ENCODE measurements at places on chromosomes 13 and 19. TPM values are rescaled to one million over a fixed set of nuclear protein-coding genes. Genes with fewer than 3 reads are reported as not detected.

GRCh38 chr13:98803111-98803561 is 50.7 kb upstream of the SLC15A1 start:
- H3K4me1 ChIP-seq: peaks cover 30% of the 10 kb centered on the region
- H3K27me3 ChIP-seq: no peaks in the 10 kb centered on the region
- H3K27ac ChIP-seq: peak overlapping the region; percentile 94
- peak; percentile 93 for DNase-seq
- no peak overlapping the region for H3K4me3 ChIP-seq

- no peak for DNase-seq
- H3K27ac ChIP-seq: no peak overlapping the region
- H3K27me3 ChIP-seq: no peaks in the 10 kb centered on the region
- H3K36me3 ChIP-seq: no peaks in the 10 kb centered on the region
These were observed 31.4 kb downstream of the ELF1 start for GRCh38 chr13:40987606-40988280.

DNA sequence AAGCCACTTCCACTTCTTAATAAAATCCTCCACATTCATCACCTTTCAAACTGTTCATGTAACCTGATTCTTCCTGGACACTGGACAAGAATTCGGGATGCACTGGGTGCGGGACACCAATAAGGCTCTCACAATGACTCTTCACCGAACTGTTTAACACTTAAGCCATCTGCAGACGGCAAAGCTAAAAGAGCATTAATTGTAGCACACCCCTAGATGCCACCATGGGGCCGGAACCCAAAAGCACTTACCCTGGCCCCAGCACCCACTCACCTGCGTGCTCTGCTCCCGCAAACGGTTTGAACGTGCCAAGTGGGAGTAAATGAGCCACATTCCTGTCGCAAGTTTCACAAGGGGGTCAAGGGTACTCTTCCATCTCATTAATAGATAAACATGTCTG is 254.3 kb upstream of the PRR20A start:
- no peak overlapping the region for H3K27ac ChIP-seq
- no peaks in the 10 kb centered on the region for H3K27me3 ChIP-seq
- no peak for DNase-seq
- no peaks in the 10 kb centered on the region for H3K4me1 ChIP-seq

The ERICH6B gene
- 2.1 TPM for polyA plus RNA-seq

DNA sequence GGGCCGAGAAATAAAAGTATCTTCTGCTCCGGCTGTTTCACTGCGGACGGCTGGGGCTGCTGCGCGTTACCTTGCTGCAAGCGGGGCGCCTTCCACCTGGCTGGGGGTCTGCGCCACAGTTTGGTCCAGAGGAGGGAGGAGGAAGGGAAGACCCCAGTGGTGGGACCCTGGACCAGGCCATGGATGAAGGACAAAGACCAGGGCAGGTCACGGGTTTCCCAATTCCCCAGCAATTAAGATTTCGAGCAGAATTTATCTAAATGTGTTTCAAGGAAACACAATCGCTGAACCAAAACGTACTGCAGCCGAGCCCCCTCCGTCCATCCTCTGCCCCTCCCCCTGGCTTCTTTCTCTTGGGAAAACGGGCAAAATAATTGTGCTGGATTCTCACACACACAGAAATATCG is 2.9 kb downstream of the SOX1 start:
- peaks cover 85% of the 10 kb centered on the region for H3K27me3 ChIP-seq
- H3K4me1 ChIP-seq: no peaks in the 10 kb centered on the region
- H3K36me3 ChIP-seq: no peaks in the 10 kb centered on the region
- no peak for DNase-seq

The ACER1 gene
- 0.04 TPM for polyA plus RNA-seq

GRCh38 chr13:43545317-43545874 is 241.4 kb downstream of the ENOX1 start:
- no peak for DNase-seq
- H3K27me3 ChIP-seq: no peaks in the 10 kb centered on the region
- H3K36me3 ChIP-seq: no peaks in the 10 kb centered on the region
- no peaks in the 10 kb centered on the region for H3K4me1 ChIP-seq
- H3K4me3 ChIP-seq: no peak overlapping the region

- peaks cover 3% of the 10 kb centered on the region for H3K36me3 ChIP-seq
- H3K4me1 ChIP-seq: no peaks in the 10 kb centered on the region
- H3K4me3 ChIP-seq: no peak overlapping the region
- no peaks in the 10 kb centered on the region for H3K27me3 ChIP-seq
These were observed 26.4 kb downstream of the IL17D start for GRCh38 chr13:20729633-20730585.

DNA sequence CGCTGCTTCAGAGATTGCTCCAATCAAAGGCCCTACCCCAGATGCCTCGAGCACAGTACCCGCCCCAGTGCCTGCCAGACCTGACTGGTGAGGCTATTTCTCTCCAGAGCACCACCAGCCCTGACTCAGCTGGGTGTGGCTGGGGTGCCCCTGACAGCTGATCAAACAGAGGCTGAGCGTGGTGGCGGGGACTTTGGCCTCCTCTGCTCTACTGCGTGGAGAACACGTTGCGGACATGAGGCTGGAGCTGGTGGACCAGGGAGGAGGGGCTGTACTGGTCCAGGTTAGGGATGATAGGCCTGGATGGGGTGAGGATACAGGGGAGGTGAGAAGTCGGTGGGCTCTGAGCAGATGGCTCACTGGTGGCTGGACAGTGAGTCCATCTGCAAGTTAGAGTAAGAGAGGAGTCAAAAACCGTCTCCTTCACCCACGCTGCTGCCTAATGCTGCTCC is 3.5 kb upstream of the DOCK6 start:
- H3K4me1 ChIP-seq: peaks cover 39% of the 10 kb centered on the region
- no peaks in the 10 kb centered on the region for H3K36me3 ChIP-seq
- no peaks in the 10 kb centered on the region for H3K27me3 ChIP-seq
- peak overlapping the region; percentile 96 for H3K27ac ChIP-seq

DNA sequence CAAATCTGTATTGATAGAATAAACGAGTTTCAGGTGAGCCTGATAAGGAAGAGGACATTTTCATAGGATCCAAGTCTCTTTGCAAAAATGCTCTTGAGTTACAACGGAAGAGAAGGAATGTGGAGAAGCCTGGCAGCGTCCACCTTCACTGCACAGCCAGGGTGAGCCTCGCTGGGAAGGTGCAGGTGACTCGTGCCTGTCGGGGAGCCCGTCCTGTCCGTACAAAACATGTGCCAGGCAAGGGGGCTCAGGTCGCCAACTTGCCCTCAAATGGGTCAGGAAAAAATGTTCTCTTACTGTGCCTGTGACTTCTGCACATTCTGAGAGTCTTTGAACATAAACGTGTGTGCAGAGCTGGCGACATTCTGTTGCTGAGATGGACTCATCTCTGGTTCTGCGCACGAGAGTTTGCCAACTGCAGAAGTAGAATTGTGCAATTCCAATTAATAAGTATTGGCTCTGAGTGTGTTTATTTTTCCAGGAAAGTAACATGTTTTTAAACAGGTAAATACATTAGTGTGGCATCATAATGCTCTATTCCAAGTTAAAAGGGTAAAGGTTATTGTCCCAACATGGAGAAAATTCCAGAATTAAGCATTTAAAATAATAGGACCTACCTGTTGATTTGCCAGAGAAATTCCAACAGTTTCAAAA is 28.6 kb downstream of the NAXD start:
- H3K4me3 ChIP-seq: no peak overlapping the region
- H3K36me3 ChIP-seq: peaks cover 67% of the 10 kb centered on the region
- H3K4me1 ChIP-seq: no peaks in the 10 kb centered on the region
- no peak overlapping the region for H3K27ac ChIP-seq
- DNase-seq: no peak

- no peak overlapping the region for H3K4me3 ChIP-seq
- H3K36me3 ChIP-seq: no peaks in the 10 kb centered on the region
- no peak overlapping the region for H3K27ac ChIP-seq
- no peaks in the 10 kb centered on the region for H3K4me1 ChIP-seq
- no peak for DNase-seq
These were observed 89.2 kb upstream of the ARGLU1 start for GRCh38 chr13:106657104-106657503.

GRCh38 chr13:20815464-20815863 is 41.7 kb upstream of the EEF1AKMT1 start:
- no peak overlapping the region for H3K4me3 ChIP-seq
- DNase-seq: no peak
- H3K27me3 ChIP-seq: no peaks in the 10 kb centered on the region
- no peak overlapping the region for H3K27ac ChIP-seq
- H3K36me3 ChIP-seq: peaks cover 9% of the 10 kb centered on the region

GRCh38 chr19:16444269-16444600 is 27.5 kb downstream of the EPS15L1 start:
- H3K27me3 ChIP-seq: no peaks in the 10 kb centered on the region
- H3K36me3 ChIP-seq: peaks cover 18% of the 10 kb centered on the region
- no peak overlapping the region for H3K4me3 ChIP-seq
- peaks cover 23% of the 10 kb centered on the region for H3K4me1 ChIP-seq
- DNase-seq: no peak

- no peaks in the 10 kb centered on the region for H3K27me3 ChIP-seq
- no peaks in the 10 kb centered on the region for H3K4me1 ChIP-seq
- no peak overlapping the region for H3K27ac ChIP-seq
- no peak for DNase-seq
- H3K36me3 ChIP-seq: no peaks in the 10 kb centered on the region
These were observed 52.4 kb downstream of the ZNF676 start for GRCh38 chr19:22144394-22144793.

DNA sequence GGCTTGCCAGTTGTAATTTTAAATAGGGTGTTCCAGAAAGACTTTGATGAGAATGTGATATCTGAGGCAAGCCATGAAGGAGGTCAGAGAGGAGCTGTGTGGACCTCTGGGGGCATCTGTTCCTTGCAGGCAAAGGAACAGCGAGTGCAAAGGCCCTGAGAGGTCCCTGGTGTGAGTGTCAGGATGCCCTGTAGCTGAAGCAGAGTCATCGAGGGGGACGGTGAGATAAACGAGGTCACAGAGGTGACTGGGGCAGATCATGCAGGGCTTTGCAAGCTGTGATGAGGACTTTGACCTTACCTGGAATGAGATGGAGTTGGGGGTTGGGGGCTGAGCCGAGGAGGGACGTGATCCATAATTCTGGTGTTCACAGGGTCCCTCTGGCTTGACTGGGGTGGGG is 75.0 kb downstream of the RYR1 start:
- no peaks in the 10 kb centered on the region for H3K36me3 ChIP-seq
- DNase-seq: no peak
- H3K27me3 ChIP-seq: peaks cover 2% of the 10 kb centered on the region
- no peaks in the 10 kb centered on the region for H3K4me1 ChIP-seq

- no peak for DNase-seq
- no peak overlapping the region for H3K27ac ChIP-seq
- H3K4me1 ChIP-seq: no peaks in the 10 kb centered on the region
- H3K4me3 ChIP-seq: no peak overlapping the region
- H3K27me3 ChIP-seq: no peaks in the 10 kb centered on the region
- H3K36me3 ChIP-seq: no peaks in the 10 kb centered on the region
These were observed 85.2 kb upstream of the FAM216B start for GRCh38 chr13:42696191-42696590.

The NLRP11 gene
- 0.04 TPM for polyA plus RNA-seq

The PSG2 gene
- polyA plus RNA-seq: not detected

The MEDAG gene
- polyA plus RNA-seq: 6.6 TPM

- H3K4me1 ChIP-seq: no peaks in the 10 kb centered on the region
- no peaks in the 10 kb centered on the region for H3K36me3 ChIP-seq
- H3K27me3 ChIP-seq: no peaks in the 10 kb centered on the region
- no peak overlapping the region for H3K4me3 ChIP-seq
- DNase-seq: no peak
These were observed 502.8 kb upstream of the SLITRK5 start for GRCh38 chr13:87168390-87168789.

DNA sequence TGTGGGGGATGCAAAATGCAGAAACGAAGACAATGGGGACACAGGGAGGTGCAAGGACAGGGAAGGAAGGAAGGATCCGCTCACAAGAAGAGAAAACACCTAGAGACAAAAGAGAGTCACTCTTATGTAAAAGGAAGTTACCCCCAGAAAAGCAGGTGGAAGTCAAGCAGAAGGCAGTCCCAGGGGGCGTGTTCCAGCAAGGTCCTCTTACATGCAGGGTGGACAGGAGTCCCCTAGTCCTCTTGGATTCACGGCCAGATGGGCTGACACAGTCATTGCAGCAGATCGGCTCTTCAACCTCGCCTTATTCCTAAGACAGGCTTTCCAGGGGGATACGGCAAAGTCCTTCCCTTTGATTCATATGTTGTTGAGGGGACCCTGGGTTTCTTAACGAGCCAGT is 83.9 kb upstream of the SPATA13 start:
- H3K27ac ChIP-seq: peak overlapping the region; percentile 54
- no peak overlapping the region for H3K4me3 ChIP-seq
- peaks cover 22% of the 10 kb centered on the region for H3K4me1 ChIP-seq
- no peak for DNase-seq
- no peaks in the 10 kb centered on the region for H3K27me3 ChIP-seq

GRCh38 chr13:112178769-112179168 is 111.8 kb downstream of the SOX1 start:
- H3K27me3 ChIP-seq: peaks cover 2% of the 10 kb centered on the region
- no peak for DNase-seq
- no peaks in the 10 kb centered on the region for H3K36me3 ChIP-seq
- no peak overlapping the region for H3K4me3 ChIP-seq
- H3K4me1 ChIP-seq: no peaks in the 10 kb centered on the region

DNA sequence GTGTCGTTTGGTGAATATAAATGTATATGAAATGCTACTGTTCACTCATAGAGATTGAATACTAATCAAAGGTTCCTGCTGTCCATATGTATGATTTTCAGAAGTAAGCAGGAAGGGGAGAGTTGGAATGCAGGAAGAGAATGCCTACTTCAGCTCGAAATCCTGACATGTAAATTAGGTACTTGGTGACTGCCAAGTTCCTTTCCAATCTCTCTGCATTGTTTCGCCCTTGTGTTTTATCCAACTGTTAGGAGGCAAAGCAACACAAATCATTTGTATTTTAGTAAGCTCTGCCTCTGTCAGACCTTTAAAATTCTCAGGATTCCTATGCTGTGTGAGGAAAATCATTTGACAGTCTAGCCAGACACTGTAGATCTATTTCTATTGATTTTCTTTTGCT is 9.0 kb downstream of the STARD13 start:
- H3K4me3 ChIP-seq: no peak overlapping the region
- DNase-seq: no peak
- no peaks in the 10 kb centered on the region for H3K27me3 ChIP-seq
- H3K36me3 ChIP-seq: no peaks in the 10 kb centered on the region
- H3K4me1 ChIP-seq: peaks cover 34% of the 10 kb centered on the region
- no peak overlapping the region for H3K27ac ChIP-seq

The FBN3 gene
- 3.5 TPM for polyA plus RNA-seq

- H3K36me3 ChIP-seq: no peaks in the 10 kb centered on the region
- H3K4me3 ChIP-seq: no peak overlapping the region
- DNase-seq: no peak
- H3K27ac ChIP-seq: no peak overlapping the region
- H3K4me1 ChIP-seq: no peaks in the 10 kb centered on the region
These were observed 178.4 kb downstream of the MYO16 start for GRCh38 chr13:108807841-108808240.

DNA sequence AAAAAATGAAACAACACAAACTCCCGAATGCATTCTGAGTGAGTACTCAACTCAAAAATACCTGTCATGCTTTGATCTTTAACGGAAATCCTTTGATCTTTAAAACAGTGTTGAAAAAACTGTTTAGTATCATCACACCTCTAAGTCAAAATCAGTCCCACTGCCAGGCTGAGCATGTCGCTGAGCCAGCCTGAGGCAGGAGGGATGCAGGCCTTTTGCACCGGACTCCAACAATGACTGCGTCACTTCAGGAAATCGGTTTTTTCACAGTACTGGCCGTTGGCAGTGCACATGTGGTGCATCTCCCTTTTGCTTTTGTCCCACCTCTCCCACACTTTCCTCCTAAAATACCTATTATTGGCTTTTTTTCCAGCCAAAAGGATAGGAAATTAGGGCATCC is 78.2 kb downstream of the SHISA2 start:
- no peaks in the 10 kb centered on the region for H3K36me3 ChIP-seq
- H3K4me1 ChIP-seq: no peaks in the 10 kb centered on the region
- no peak for DNase-seq
- H3K27me3 ChIP-seq: peaks cover 27% of the 10 kb centered on the region

GRCh38 chr19:49157445-49158224 is at the start of gene TRPM4:
TSS of gene TRPM4 (plus strand) at chr19:49157792. CDS start at chr19:49157867, 75 bp downstream.
- peak within 1 kb of the TSS; percentile 60 for H3K4me3 ChIP-seq
- peak; percentile 80 for DNase-seq
- no peaks in the 10 kb centered on the region for H3K36me3 ChIP-seq
- no peak within 1 kb of the TSS for H3K27ac ChIP-seq
